ENCODE measurements at places on chromosomes 13 and 19.
A peak's percentile ranks its signal among the peaks of the same experiment; 100 is the strongest.

DNA sequence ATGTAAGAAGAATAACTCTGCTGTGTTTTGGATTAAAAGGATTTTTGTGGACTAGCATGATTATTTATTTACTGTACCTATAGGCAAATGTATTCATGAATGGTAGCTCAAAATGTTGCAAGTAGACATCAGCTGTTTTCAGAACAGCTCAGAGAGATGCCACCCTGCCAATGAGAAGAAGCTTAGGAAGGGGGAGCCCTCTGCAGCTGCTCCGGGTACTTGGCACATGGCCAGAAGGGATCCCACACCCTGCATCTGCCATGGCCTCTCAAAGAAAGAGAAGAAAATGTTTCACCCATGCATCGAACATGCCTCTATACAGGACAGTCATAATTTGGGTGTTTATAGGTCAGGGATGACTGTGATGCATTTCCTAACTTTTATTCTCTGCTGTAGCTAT is 30.5 kb upstream of the MBNL2 start:
- no peak for DNase-seq

DNA sequence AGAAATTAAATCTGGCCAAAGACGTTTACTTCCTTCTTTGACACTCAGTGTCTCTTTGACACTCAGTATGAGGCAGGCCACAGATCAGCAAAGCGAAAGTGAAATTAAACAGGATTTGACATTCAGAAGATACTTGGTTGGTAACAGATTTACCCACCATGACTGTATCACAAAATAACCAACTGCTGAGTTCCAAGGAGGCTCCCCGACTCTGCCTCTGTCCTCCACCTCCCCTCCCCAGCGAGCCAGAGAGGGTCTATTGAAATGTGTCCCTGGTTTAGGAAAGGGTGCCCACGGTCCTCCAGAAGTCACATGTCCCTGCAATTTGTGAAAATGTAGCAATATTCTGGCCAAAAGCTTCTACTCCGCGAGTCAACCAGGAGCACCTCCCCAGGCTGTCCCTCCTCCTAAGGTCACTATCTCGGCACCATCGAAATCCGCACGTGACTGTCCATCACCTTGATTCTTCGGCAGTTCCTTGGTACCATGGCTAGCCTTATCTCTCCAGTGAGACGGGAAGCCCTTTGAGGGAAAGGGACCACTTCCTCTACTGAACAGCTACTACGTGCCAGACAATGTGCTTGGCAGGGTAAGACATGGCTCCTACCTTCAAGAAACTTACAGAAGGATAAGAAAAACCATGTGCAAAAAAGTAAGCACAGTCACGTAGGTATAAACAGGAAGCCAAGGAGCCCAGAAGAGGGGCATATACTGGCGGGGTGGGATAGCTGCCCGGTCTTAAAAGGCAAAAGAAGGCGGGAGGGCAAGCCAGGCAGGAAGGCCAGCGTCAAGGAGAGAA is 1.5 kb downstream of the N4BP2L1 start:
- DNase-seq = peak; percentile 90

- DNase-seq = peak; percentile 48
These were observed 4.8 kb downstream of the IER2 start for GRCh38 chr19:13154911-13155471.

- DNase-seq = no peak
These were observed 69.7 kb upstream of the GPR183 start for GRCh38 chr13:99376924-99377323.

DNA sequence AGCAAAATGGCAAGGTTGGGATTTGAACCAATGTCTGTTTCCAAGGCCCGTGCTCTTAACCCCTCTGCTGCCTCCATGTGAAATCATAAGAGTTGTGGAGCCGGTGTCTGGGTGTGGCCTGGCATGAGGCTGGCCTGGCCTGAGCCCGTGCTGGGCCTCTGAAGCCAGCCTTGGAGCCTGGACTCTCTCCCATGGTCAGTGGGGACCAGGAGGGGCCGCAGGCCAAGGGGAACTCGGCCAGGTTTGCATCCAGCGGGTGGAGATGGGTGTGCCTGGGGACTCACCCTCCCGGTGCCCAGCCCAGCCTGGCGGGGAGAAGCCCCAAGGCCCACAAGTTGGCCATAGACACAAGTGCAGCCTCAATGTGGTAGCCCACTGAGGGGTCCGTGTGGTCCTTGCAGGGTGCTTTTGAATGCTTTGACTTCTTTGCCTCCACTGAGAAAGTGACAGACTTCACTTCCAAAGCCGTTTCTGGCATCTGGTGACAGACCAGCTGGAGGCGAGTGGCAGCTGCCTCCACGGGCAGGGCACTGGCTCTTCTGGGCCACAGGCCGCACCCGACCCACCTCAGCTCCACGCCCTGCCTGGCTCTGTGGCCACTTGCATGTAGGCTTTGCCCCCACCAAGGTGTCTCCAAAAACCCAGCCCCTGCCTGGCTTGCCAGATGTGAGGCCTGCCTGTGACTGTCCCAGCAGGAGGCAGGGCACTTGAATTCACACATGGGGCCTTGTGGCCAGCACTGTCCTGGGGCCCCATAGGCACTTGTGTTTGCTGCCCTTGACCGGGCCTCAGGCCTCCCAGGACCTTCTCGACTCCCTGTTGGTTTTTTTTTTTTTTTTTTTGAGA is 26.2 kb upstream of the NCCRP1 start:
- DNase-seq = no peak

DNA sequence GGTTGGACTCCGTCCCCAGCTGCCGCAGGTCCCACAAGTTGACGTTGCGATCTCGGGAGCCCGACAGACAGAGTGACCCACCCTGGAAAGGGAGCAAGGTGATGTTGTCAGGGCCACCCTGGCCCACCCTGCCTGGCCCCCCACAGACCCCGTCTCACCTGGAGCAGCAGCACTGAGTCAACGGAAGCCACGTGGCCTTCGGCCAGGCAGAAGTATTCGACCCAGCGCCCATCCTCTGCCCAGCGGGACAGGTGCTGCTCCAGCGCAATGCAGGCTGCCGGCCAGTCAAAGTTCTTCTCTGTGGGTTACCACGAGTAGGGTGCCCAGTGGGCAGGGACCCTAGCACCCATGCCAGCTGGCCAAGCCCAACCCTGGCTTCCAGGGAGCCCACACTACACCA is 1.8 kb downstream of the FBXW9 start:
- DNase-seq = no peak
